ENCODE measurements at places on chromosomes 13 and 19.

DNA sequence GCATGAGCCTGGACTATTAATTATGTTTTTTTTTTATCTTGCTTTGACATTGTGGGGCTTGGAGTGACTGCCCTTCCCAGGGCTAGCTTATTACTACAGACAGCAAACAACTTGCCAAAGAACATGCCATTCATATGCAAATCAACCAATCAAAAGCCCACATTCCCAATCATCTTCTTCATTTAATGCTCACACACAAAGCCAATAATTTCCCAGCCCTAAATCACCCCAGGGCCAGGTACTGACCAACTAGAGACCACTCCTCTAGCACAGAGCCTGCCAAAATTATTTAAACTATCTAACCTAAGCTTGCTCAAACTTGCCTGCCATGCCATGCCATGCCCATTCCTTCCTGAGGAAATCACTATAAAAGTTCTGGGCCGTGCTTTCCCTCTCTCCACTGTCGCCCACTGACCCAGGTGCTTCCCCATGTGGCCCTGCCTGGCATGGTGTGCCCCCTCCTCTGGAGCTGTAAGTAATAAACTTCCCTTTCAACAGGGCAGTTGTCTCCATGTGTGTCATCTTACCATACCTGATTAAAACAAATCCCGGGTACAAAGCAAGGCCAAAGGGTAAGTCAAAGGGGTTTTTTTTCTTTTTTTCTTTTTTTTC is 15.7 kb downstream of the PBX4 start:
- DNase-seq = no peak

- no peak for DNase-seq
These were observed 16.8 kb downstream of the SPART start for GRCh38 chr13:36329361-36329760.

DNA sequence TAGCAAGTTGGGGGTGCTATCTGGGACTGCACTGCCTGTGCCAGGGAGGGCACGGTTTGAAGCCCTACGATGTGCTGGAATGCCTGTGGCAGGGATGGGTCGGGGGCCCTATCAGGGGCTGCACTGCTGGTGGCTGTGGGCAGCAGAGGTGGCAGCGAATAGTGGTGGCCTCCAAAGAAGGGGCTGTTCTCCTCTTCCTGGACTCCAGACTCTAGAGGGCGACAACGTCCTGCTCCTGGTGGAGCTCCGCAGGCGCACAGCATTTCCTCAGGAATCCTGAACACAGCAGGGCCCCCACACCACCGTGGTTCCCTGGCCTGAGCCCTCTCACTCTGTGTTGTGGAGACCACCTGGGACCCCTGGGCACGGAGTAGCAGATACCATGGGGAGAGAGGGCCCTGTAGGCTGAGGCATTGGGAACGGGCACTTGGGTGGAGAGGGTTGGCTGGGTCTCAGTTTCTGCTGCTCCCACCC is 145.6 kb downstream of the TNFRSF19 start:
- no peak for DNase-seq

- DNase-seq = peak; percentile 79
These were observed 594.6 kb downstream of the PCDH9 start for GRCh38 chr13:66635526-66635925.

GRCh38 chr13:74825152-74825937 is 656.6 kb downstream of the TBC1D4 start:
- peak; percentile 82 for DNase-seq

- DNase-seq = no peak
These were observed 267.3 kb downstream of the DCT start for GRCh38 chr13:94212196-94212595.

DNA sequence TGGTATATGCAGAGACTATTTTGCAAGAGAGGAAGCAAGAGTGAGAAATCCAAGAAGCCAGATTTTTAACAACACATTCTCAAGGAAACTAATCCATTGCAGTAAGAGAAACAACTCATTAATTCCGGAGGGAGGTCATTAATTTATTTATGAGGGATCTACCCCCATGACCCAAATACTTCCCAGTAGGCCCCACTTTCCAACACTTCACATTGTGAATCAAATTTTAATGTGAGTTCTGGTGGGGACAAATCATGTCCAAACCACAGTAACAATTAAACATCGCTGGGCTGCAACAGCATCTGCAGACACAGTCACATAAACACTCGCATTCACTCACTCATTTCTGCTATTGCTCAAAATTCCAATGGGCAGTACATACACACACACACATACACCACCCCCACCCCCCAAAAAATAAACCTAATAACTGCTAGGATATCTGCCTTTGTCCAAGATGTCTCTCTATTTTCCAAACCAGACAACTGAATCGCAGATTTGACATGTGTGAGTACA is 1483.7 kb downstream of the PCDH9 start:
- DNase-seq = no peak

- DNase-seq = peak; percentile 33
These were observed 17.3 kb downstream of the TEX29 start for GRCh38 chr13:111337741-111338140.

- peak; percentile 76 for DNase-seq
These were observed 798 bp downstream of the SLC1A5 start for GRCh38 chr19:46787331-46788261.

GRCh38 chr19:43648633-43649032 is 9.0 kb upstream of the CADM4 start:
- DNase-seq = no peak

DNA sequence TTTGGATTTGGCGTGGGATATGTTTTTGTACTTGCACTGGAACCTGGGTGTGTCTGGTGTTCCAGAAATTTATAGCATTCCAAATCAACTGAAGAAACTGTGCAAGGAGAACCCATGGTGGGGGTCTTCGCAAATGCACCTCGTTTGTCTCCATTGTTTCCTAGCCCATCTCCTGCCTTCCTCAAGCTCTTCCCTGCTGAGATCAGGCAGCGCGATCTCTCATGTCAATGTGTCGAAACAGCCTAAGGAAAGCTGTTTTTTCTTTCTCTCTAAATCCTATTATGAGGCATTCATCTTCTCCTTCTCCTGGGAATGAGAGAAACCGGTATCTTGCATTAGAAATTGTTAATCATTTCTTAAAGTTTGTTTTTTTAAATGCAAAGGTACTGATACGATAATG is 131.0 kb downstream of the KLF5 start:
- no peak for DNase-seq

GRCh38 chr13:111267784-111268183 is 52.7 kb upstream of the TEX29 start:
- DNase-seq = no peak

DNA sequence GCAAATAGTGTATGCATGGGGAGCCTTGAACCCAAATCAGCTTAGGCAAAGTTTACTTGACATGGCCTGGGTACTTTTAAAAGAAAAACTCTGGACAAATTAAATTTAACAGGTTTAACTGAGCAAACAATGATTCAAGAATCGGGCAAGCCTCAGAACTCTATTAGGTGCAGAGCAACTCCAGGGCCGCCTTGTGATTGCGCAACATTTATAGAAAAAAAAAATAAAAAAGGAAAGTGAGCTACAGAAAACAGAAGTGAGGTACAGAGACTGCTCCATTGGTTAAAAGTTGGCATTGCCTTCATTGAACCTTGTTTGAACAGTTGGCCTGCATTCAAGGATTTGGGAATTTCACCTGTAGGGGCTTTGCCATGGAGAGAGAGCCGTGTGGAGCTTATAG is 421.0 kb upstream of the TSHZ3 start:
- no peak for DNase-seq

- DNase-seq = no peak
These were observed 98.3 kb upstream of the KLF5 start for GRCh38 chr13:72960541-72960940.

- no peak for DNase-seq
These were observed 448.4 kb downstream of the COG6 start for GRCh38 chr13:40103864-40104263.

- no peak for DNase-seq
These were observed 3.0 kb upstream of the NANOS3 start for GRCh38 chr19:13873834-13874515.
